ENCODE measurements at places on chromosomes 3 and 15.
A peak's percentile ranks its signal among the peaks of the same experiment; 100 is the strongest.

DNA sequence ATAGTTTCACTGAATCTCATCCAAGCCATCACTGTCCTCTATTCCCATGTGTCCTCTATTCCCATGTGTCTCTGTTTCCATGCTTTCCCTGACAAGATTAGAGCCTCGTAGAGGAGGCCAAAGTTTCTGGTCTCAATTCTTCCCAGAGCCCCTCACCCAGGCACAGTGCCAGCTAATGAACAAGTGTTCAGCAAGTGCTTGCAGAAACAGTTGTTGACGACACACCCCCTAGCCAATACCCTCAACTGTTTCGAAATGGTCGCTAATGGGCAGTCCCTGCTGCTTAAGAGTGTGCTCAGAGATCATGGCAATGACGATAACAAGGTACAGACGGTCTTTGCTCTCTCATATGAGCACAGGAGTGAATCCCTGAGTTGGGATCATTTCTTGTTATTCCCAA, 73.4 kb downstream of the FAM174B start:
- DNase-seq: peak; percentile 57

GRCh38 chr3:152891678-152892077, 56.7 kb downstream of the P2RY1 start:
- DNase-seq: no peak

DNA sequence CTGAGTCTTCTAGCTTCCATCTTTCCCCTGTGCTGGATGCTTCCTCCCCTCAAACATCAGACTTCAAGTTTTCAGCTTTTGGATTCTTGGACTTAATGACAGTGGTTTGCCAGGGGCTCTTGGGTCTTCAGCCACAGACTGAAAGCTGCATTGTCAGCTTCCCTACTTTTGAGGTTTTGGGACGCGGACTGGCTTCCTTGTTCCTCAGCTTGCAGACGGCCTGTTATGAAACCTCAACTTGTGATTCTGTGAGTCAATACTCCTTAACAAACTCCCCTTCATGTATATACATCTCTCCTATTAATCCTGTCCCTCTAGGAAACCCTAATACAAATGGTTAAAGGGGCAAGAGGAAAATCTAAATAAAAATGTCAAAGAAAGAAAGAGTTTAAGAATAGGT, 100.1 kb downstream of the ABI3BP start:
- no peak for DNase-seq

GRCh38 chr3:42838571-42838970, 29.3 kb downstream of the ACKR2 start:
- no peak for DNase-seq

DNA sequence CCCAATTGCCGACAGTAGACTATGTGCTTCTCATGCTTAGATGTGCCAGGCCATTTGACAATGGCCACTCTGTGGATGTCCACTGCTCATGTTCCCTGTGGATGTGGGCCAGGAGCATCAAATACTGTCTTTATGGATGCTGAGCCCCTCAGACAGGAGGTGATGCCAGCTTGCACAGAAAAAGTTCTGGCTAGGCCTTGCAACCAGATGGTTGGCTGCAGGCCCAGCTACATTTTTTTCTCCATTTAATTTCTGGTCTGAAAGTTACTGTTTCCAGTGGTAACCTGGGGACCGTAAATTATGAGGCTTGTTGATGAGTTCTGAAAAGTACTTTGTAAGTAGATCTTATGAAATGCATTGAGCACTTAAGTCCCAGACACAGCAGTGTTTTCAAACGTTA, 228.5 kb downstream of the CHL1 start:
- no peak for DNase-seq
